ENCODE measurements at places on chromosomes 5 and 9.
A peak's percentile ranks its signal among the peaks of the same experiment; 100 is the strongest.

GRCh38 chr5:77266291-77266690 is 55.8 kb downstream of the PDE8B start:
- no peak for DNase-seq

DNA sequence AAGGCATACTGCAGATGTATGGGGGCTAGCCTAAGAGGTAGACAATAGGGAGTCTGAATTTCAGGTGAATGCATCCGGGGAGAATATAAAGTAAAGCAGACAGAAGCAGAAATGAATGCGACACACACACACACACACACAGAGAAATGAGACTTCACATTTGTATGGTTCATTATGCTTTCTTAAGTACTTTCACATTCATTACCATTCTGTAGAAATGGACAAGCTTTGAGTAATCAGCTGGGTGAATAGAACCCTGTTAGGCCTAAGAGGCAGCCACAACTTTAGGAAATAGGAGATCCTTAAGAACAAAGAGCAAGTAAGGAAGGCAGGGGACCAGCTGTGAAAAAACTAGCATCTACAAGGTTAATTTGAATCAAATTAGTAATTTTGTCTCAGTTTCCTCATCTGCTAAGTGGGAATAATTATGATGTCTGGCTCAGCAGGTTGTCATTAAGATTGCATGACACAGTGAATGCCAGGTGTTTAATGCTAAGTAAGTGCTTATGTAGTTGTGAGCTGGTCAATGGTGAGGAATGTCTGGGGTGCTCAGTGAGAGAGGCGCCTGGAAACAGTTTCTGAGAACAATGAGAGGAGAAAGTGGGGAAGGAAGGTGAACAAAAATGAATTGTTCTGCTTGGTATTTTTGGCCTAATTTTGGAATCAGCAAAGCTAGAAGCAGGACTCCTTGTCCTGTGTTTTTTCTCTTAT is 265.8 kb upstream of the CLINT1 start:
- no peak for DNase-seq

- DNase-seq, result no peak
Measured at GRCh38 chr5:94670726-94671125, 52.3 kb downstream of the SLF1 start.

GRCh38 chr5:134228624-134229023 is 2.8 kb upstream of the PPP2CA start:
- no peak for DNase-seq

- DNase-seq, result no peak
Measured at GRCh38 chr5:170633235-170634081, 129.6 kb downstream of the KCNIP1 start.

DNA sequence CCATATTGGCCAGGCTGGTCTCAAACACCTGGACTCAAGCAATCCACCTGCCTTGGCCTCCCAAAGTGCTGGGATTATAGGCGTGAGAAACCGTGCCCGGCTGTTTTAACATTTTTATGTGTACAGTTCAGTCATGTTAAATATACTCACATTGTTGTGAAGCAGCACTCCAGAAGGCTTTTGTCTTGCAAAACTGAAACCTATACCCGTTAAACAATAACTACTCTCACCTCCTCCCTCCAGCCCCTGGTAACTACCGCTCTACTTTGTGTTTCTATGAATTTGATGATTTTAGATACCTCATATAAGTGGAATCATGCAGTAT is 23.1 kb upstream of the SHB start:
- no peak for DNase-seq

- DNase-seq, result peak; percentile 12
Measured at GRCh38 chr9:111938427-111938800, 41.8 kb downstream of the UGCG start.

DNA sequence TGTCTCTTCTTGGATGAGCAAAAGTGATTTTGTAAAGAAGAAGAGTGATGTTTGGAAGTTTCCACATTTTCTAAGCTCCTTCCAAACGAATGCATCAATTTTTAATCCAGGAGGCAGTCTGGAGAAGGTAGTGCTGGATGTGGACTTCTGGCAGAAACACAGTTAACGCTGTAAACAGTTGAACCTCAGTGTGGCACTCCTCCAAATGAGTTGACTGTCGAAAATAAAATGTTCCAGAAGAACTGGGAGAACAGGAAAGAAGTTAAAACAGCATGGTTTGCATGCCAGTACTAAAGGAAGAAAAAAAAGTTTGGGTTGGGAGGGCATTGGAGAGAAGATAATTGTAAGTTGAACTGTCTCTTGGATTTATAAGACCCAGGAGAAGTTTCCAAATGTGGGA is 6.5 kb downstream of the ZNF462 start:
- DNase-seq, result no peak

GRCh38 chr9:23539311-23539710 is 286.7 kb downstream of the ELAVL2 start:
- DNase-seq, result no peak

GRCh38 chr5:92492908-92493307 is 1088.1 kb downstream of the NR2F1-AS1 start:
- DNase-seq, result no peak

GRCh38 chr9:36960575-36960955 is 73.5 kb downstream of the PAX5 start:
- no peak for DNase-seq

GRCh38 chr9:75866273-75866871 is 24.1 kb upstream of the PCSK5 start:
- DNase-seq, result no peak

Data from CD4-positive, alpha-beta T cell treated with Interleukin-1 beta for 1 hour (primary cell).